ENCODE measurements at places on chromosomes 4 and X. TPM values are rescaled to one million over a fixed set of nuclear protein-coding genes. Genes with fewer than 3 reads are reported as not detected.

ASB9 gene
- total RNA-seq: not detected

- H3K4me3 ChIP-seq: no peak overlapping the region
- no peaks in the 10 kb centered on the region for H3K36me3 ChIP-seq
- DNase-seq: no peak
- no peaks in the 10 kb centered on the region for H3K4me1 ChIP-seq
These were observed 26.1 kb upstream of the FAT1 start for GRCh38 chr4:186749611-186750281.

DNA sequence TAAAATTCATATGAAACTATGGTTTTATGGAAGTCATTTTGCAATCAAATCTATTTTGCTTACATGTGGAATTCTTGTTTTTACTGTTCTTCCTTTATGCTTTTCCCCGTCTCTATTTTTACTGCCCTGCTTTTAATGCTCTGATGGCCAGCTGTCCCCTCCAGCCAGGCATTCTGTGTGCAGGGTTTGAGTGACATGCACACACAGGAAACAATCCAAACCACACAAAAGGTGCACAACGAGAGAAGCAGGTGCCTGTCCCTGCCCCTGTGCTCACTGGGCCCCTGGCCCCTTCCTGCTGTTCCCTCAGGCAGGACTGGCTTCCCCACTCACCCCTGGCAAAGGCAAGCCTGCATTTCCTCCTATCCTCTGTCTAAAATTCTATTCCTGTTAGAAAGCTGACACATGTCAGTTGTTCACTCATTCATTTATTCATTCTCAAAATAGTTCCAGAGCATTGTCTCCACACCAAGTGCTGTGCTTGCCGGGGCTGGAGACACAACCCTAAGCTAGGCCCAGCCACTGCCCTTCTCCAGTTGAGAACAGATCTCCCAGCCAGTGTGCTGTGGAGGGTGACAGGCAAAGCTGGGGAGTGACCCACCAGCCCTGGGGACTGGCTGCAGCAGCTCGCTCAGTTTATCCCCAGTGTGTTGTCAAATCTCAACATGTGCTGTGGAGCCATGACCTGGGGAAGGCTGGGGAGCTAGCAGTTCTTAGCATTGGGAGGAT lies 346.3 kb downstream of the FBXW7 start:
- no peaks in the 10 kb centered on the region for H3K27me3 ChIP-seq
- no peaks in the 10 kb centered on the region for H3K36me3 ChIP-seq
- H3K4me3 ChIP-seq: no peak overlapping the region
- H3K27ac ChIP-seq: no peak overlapping the region
- H3K4me1 ChIP-seq: no peaks in the 10 kb centered on the region

DNA sequence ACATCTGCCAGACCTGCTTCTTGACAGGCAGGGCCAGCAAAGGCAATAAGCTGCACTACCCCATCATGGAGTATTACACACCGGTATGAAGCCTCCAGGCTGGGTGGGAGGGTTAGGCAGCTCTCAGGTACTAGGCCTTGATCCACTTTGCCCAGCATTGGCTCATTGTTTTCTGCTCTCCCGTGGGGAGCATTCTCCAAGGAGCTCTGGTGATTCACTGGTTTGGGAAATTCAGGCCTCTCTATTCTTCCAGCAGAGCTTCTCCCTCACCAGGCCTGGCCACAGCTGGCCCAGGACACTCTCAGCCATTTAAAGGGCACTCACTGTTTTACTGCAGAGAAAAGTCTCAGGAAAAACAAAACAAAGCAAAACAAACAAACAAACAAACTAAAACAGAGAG lies 33.0 kb downstream of the DRP2 start:
- H3K27ac ChIP-seq: no peak overlapping the region
- no peaks in the 10 kb centered on the region for H3K4me1 ChIP-seq
- H3K27me3 ChIP-seq: no peaks in the 10 kb centered on the region
- no peak for DNase-seq

DNA sequence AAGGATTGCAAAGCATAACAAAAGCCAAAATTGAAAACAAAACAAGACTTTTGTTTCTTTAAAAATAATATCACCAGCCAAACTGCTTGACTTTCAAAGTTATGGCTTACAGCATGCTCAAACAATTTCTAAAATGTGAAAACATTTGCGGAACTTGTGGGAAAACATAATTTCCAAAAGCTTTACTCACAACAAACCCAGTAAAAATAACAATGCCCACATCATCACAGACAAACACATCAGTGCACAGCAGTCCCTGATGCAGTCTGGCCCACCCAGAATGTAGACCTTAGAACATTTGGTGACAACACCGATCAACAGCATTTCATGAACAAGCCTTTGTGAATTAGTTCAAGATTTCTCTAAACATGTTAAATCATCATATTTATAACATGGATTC lies 98.9 kb downstream of the ARHGAP6 start:
- H3K27me3 ChIP-seq: peaks cover 3% of the 10 kb centered on the region
- DNase-seq: no peak
- H3K27ac ChIP-seq: no peak overlapping the region
- no peak overlapping the region for H3K4me3 ChIP-seq
- no peaks in the 10 kb centered on the region for H3K36me3 ChIP-seq
- no peaks in the 10 kb centered on the region for H3K4me1 ChIP-seq

DNA sequence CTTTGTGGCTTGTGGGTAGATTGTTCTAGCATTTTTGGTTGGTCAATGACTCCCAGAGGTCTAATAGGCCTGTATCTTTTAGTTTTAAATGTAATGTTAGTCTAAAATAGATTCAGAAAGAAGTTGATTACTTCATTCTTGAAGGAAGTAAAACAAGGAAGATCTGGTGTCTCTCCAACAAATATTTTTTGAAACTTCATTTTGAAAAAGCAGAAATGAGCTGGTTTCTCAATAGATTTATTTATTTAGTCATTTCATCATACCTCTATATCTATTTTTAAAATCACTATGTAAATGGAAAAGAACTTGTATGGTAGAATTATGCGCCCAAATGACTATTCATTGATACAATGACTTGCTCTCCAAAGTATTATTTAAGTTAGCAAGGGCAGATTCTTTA lies 7.2 kb downstream of the HTR2C start:
- H3K4me1 ChIP-seq: no peaks in the 10 kb centered on the region
- H3K4me3 ChIP-seq: no peak overlapping the region
- no peak for DNase-seq
- no peak overlapping the region for H3K27ac ChIP-seq

DNA sequence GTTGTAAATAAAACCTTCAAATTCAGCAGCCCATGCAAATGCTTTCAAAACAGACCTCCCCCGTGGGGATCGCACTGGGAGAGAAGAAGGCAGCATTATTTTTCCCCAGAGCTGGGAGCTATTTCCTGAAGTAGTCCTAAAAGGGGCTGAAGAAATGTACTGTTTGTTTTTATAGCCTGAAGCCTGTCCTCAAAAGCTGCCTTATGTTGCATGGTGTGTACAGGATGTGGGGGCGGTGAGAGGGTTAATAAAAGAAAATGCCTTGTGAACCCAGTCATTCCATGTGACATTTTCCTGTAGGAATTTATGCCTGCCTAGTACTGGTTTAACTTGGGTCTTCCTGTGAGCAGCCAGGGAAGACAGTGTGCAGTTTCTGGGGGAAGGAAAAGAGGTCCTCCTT lies 144.1 kb downstream of the SOWAHB start:
- no peak overlapping the region for H3K27ac ChIP-seq
- H3K4me1 ChIP-seq: no peaks in the 10 kb centered on the region
- no peak overlapping the region for H3K4me3 ChIP-seq
- no peak for DNase-seq

- no peaks in the 10 kb centered on the region for H3K4me1 ChIP-seq
- H3K27ac ChIP-seq: no peak overlapping the region
- DNase-seq: no peak
These were observed 85.0 kb downstream of the NFKB1 start for GRCh38 chr4:102586002-102586643.

Data from B cell (primary cell).